ENCODE measurements at places on chromosomes 2 and 18. TPM values are rescaled to one million over a fixed set of nuclear protein-coding genes. Genes with fewer than 3 reads are reported as not detected.

Gene SNTG2
- total RNA-seq = 1.1 TPM

Gene GBX2
- not detected for total RNA-seq

- no peak for DNase-seq
Observed at GRCh38 chr2:98730053-98730706, 752 bp downstream of the MGAT4A start.

DNA sequence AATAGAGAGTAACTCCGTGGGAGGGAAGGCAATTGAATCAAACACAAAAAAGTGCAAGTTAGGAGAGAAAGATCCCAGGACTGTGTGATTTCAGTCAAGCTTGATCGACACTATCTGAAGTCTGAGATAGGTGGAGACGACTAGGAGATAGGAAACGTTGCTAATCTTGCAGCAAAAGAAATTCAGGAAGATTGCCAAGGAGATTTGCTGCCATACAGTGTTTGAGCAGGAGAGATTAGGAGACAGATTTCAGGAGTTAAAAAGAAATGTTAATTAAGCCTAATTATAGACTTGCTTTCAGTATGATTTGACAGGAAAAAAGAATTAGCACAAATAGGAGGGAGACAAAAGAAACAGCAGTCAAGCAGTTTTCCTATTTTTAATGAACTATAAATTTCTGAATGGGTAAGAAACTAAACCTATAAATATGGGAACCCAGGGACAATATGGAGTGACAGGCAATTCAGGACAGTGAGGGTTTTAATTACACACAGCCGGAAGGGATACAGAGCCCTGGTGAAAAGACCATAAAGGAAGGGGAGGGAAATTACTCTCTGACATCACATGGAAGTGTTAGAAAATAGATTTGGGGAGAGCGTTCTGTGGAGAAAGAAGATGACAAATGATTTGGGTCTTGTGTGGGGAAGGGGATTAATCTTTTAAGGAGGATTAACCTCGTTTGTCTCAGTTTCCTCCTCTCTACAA, 72.6 kb downstream of the SUCLG1 start:
- no peak for DNase-seq

DNA sequence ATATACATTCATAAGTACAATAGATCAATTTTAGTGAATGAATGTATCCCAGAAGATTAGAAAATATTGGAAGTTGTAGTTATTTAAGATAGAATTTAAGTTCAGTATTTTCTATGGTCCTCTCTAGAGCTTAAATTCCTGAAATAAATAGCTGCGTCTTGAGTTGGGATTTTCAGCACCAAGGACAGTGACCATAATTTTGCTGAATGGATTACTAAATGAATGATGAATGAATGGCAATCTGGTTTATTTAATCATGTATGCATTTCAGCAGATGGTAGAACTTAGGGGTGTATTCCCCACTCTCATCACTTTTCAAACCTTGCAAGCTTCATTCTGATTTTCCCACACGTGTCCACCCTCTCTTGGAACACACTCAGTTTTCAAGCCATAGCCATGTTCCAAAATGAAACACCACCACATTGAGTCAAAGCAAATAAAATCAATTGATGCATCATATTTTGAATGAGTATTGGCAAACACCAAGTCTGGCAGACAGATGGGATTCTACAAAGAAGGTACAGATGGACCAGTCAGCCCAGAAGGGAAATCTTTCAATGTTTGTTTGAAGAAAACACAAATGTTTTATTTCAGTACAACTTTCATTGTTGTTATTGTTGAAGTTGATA, 362.2 kb upstream of the NXPH2 start:
- DNase-seq = no peak

DNA sequence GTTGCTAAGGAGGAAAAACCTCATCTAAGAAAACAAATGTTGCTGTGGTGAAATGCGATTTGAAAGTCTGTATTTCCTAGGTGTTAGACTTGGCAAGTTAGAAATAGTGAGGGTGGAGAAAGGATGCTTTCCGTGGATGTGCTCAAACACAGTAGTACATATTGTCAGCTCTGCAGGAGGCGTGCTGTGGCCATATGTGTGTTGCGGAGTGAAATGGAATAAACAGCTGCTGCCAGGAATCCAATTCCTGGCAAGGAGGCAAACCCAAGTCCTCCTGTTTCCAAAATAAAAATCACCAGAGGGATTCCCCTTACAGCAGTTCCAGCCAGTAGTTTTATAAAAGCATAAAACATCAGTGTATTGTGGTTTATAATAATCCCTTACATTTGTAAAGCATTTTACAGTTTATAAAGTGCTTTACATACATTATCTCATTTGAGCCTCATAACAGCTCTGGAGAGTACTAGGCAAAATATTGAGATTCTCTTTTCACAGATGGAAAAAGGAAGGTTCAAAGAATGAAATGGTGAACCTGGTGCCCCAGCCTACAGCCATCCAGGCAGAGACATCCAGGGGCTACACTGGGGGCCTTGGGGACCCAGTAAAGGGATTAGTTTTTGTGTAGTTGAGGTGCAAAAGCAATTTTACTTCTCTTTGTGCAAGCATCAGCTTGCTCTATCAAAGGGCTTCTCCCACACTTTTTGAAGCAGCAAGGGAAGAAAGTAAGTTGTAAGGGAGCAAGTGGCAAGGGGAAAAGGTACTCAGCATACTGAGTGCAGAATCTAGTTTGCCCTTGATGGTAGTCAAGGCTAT, 206.0 kb downstream of the AGPS start:
- DNase-seq = no peak
